ENCODE measurements at places on chromosomes 7 and 10.

GRCh38 chr7:36048902-36049240 lies 104.2 kb upstream of the EEPD1 start:
- DNase-seq, result no peak

DNA sequence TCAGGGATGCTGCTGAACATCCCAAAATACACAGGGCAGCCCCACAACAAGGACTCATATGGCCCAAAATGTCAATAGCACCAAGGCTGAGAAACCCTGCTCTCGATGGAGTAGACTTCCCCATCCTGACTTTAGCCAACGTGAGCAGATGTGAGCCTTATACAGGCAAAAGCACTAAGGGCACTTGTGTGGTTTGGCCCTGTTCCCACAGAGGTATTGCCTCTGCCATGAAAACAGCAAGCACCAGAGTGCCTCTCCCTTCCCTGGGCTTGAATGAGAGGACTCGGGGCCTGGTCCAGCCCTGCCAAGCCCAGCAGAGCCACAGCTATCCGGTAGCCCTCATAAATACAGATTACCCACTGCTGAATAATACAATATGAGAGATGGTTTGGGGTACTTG lies 47.5 kb downstream of the ACSM6 start:
- no peak for DNase-seq

- no peak for DNase-seq
These were observed 114.2 kb downstream of the ZMIZ1 start for GRCh38 chr10:79182781-79183467.

- no peak for DNase-seq
These were observed 1002.0 kb downstream of the LRMDA start for GRCh38 chr10:76433161-76434005.

DNA sequence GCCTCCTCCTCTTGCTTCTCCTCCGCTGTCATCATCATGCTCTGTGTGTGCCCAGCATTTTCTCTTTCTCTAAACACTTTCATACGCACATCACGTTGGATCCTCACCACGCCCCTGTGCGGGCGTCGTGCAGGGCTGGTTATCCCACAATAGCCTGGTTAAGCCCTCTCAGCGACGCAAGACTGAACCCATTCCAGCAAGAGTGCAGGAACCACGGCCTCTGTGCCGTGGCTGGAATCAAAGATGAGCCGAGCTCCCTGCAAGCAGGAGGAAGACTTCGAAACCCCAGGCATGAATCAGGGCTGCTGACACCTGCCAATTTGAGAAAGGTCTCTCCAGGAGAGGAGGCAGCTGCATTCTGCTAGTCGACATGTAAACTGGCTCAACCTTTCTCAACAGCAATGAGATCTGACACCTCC lies 74.8 kb upstream of the FOXK1 start:
- no peak for DNase-seq
